Natural killer cell treated with Interleukin-12 subunit alpha and Interleukin-12 subunit beta and Interleukin-15 and Interleukin-18, amount 100 ng/mL, for 72 hours (primary cell): ENCODE measurements at places on chromosomes 1 and 21. TPM values are rescaled to one million over a fixed set of nuclear protein-coding genes. Genes with fewer than 3 reads are reported as not detected.

CLCA4 gene
- total RNA-seq: not detected

AMY1A gene
- not detected for total RNA-seq

KCNN3 gene
- total RNA-seq: not detected

F13B gene
- total RNA-seq: not detected

C1orf56 gene
- total RNA-seq: 0.95 TPM

CBS gene
- total RNA-seq: 6.8 TPM

ETNK2 gene
- 0.67 TPM for total RNA-seq

IFI6 gene
- total RNA-seq: 42.8 TPM

CFH gene
- 8.8 TPM for total RNA-seq

LDLRAD1 gene
- not detected for total RNA-seq

FCRL5 gene
- total RNA-seq: 0.39 TPM

LRRN2 gene
- total RNA-seq: not detected

TOMM20 gene
- total RNA-seq: 89.6 TPM

KCNJ15 gene
- total RNA-seq: not detected

PRAMEF6 gene
- total RNA-seq: not detected

PCAT6 gene
- total RNA-seq: 1.4 TPM

TMPRSS3 gene
- 0.19 TPM for total RNA-seq

REN gene
- total RNA-seq: not detected

HDGF gene
- 308 TPM for total RNA-seq

APCS gene
- not detected for total RNA-seq

RAB25 gene
- not detected for total RNA-seq

LENEP gene
- total RNA-seq: 4.3 TPM

CDK18 gene
- 0.71 TPM for total RNA-seq

OR6K2 gene
- total RNA-seq: not detected

KCND3 gene
- total RNA-seq: not detected

C1orf21 gene
- total RNA-seq: 18.0 TPM

ZSWIM5 gene
- total RNA-seq: 1.4 TPM

BECN2 gene
- not detected for total RNA-seq

CRP gene
- total RNA-seq: not detected

ZYG11A gene
- 1.0 TPM for total RNA-seq

SYNC gene
- not detected for total RNA-seq

MIXL1 gene
- total RNA-seq: not detected

VSIG8 gene
- total RNA-seq: not detected
